ENCODE measurements at places on chromosomes 1 and 21.

DNA sequence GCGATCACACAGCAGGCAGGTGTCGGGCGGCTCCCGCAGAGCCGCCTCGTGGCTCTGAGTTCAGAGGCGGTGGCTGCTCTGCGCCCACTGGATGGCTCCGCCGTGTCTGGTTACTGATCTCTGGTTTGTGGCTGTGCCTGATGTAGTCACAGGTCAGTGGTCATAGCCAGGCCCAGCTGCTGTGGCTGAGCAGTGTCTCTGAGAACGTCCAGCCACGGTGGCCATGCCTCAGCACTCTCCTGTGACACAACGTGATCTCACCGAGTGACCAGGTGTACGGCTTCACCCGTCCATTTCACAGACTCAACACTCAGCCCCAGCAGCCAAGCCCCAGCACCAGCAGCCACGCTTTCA lies 61.2 kb downstream of the KCNN3 start:
- DNase-seq, result no peak

- DNase-seq, result no peak
Observed at GRCh38 chr1:239242404-239242803, 144.0 kb upstream of the CHRM3 start.

DNA sequence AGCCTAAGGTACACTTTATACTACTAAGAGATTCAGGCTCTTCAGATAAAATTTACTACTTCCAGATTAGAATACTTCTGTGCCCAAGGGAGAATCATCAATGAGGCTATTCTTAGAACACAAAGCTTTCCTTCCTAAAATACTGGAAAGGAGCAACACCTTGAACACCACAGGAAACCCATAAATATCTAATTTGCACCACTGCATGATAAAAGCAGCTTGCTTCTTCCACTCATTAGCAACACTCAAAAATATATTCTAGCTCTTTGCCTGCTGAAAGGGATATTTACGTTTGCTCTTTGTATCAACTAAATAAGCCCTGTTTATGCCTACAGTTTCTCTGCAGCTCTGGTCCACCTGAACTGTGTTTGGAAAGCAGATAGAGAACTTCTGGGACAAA lies 284.3 kb downstream of the RWDD3 start:
- DNase-seq, result no peak

- DNase-seq, result peak; percentile 48
Observed at GRCh38 chr1:32761253-32761877, 55.8 kb downstream of the YARS1 start.

DNA sequence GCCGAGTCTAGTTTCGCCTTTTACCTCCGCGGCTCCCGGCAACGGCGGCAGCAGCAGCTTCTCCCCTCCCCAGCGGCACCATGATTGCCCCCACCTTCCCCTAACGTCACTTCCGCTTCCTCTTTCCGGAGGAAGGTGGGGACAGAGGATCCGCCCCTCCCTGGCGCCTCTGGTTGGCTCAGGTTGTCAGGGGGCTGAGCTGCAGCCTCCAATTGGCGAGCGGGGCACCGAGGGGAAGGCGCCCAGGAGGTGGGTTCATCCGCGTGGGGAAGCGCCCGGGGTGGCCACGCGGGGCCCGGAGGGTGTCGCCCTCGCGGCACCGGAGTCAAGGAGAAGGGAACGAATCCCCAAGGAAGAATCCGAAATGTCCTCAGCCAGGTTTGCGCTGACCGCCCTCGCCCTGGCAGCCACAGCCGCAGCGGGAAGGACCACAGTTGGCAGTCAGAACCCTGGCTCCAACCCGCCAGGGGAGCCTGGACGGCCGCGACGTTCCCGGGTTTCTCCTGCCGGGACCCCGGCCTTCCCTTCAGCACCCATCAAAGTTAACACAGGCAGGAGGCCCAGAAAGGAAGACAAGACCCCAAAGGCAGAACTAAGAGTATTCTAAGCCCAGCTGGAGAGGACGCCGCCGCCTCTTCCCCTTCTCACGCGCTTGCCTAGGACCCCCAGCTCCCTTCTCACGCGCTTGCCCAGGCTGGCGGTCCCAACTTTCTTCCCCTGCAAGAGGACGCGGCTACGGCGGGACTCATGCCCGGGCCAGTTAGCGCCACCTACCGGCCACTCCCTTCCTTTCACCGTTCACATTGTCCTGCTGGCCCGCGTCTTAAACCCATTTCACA lies at the start of gene MTF1:
MTF1 (minus strand) TSS at position 86 of the 839 bp plus-strand sequence. CDS start 1,934 bp downstream, outside the sequence.
- DNase-seq, result peak; percentile 96

DNA sequence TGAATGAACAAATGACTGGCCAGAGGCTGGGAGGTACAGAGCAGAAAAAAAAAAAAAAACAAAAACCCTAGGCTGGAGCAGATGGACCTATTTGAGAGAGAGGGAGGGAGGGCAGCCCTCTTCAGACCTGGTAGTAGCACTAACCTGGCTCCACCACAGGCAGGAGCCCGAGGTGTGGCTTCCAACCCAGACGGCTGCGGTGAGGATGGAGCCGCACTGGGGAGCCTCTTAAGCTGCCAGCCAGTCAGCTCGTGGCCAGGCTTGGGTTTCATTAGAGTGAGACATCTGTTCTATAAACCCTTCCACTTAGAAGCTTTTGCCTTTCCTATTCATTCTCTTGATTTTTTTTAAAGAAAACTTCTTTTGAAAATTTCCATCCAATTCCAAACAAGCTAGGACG lies 16.8 kb downstream of the LGR6 start:
- no peak for DNase-seq

DNA sequence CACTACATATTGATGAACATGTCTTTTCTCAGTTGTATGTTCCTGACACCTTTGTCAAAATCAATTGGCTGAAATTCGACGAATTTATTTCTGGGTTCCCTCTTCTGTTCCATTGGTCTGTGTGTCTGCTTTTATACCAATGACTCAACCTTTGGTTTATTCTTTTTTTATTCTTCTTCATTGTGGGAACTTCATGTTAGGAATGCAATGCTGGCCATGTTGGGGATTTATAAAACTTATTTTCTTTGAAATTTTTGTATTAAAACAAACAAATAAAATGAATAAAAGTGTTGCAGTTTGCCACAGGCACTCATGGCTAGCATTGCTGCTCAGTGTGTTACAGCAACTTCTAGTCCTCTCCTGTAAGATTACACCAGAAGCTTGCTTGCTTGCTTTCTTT lies 287.8 kb downstream of the DUSP10 start:
- DNase-seq, result no peak

- DNase-seq, result no peak
Observed at GRCh38 chr1:48792961-48793360, 16.3 kb upstream of the BEND5 start.

- no peak for DNase-seq
Observed at GRCh38 chr21:32055305-32055704, 182.5 kb downstream of the HUNK start.

GRCh38 chr1:147273409-147274336 lies 31.2 kb downstream of the CHD1L start:
- peak; percentile 83 for DNase-seq

DNA sequence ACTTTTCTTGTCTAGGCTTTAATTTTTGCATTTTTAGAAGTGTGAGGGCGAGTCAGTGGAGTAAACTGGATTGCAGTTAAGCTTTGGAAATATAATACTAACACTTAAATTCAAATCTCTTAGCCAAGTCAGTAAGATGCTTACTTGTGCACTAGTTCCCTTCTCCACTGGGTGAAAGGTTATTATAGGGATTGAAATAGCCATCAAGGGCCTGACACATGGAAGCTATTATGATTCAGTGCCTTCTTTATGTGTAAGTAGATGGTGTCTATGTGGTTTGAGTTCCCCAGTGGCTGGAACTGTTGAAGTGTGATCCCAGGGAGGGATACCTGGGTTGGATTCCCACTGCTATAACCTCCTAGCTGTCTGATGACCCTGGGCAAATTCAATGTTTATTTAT lies 24.7 kb upstream of the DMRTA2 start:
- DNase-seq, result peak; percentile 87

DNA sequence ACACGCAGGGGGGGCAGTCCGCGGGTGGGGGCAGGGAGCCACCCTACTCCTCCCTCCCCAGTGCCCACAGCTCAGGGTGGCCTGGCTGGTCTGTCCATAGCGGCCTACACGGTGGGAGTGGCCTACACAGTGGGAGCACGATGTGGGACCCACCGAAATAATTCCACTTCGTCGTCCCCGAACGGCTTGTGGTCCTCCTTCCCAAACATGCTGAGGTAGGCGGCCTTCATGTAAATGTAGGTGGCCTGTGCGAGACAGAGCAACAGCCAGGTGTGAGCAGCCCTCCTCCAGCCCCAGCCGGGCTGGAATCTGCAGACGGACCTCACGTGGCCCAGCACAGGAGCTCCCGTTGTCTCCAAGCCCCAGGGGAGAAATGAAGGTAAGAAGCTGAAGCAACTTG lies 34.4 kb downstream of the TTC39A start:
- no peak for DNase-seq

GRCh38 chr21:24945910-24946309 lies 661.4 kb downstream of the MRPL39 start:
- no peak for DNase-seq

DNA sequence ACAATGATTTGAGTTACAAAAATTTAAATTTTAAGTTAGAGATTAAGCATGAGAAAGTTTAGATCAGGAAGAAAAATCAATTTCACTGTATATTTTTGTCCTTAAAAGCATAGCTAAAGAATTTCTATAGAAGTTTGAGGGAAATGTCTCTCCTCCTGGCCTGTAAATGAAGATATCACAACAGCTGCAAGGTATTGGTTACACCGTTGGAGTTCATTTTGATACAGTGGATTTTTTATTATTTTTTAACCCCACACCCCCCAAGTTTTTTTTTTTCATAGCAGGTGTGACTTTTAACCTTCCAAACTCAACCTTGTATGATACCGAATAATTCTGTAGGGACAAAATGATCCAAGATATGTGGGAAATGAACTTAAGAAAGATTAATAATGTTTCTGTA lies 156.3 kb downstream of the DISP1 start:
- no peak for DNase-seq

DNA sequence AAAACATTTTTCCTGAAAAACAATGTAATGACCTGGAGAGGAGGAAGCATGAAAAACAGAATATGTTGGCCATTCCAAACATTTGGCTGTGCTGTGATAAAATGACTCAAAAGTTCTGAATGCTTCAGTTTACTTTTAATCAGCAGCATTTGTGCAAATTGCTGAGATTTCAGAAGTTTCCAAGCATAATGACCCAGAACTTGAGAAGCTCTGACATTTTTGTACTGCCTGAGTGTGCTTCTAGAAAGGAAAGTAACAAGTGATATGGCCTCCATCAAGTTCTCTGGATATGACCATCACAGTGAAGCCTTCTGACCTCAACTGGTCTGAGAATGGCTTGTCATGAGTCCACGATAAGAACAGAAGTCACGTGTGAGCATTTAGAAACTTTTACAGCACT lies 283.4 kb upstream of the ZRANB2 start:
- DNase-seq, result peak; percentile 58

GRCh38 chr21:29638761-29639327 lies 301.0 kb downstream of the GRIK1 start:
- no peak for DNase-seq

DNA sequence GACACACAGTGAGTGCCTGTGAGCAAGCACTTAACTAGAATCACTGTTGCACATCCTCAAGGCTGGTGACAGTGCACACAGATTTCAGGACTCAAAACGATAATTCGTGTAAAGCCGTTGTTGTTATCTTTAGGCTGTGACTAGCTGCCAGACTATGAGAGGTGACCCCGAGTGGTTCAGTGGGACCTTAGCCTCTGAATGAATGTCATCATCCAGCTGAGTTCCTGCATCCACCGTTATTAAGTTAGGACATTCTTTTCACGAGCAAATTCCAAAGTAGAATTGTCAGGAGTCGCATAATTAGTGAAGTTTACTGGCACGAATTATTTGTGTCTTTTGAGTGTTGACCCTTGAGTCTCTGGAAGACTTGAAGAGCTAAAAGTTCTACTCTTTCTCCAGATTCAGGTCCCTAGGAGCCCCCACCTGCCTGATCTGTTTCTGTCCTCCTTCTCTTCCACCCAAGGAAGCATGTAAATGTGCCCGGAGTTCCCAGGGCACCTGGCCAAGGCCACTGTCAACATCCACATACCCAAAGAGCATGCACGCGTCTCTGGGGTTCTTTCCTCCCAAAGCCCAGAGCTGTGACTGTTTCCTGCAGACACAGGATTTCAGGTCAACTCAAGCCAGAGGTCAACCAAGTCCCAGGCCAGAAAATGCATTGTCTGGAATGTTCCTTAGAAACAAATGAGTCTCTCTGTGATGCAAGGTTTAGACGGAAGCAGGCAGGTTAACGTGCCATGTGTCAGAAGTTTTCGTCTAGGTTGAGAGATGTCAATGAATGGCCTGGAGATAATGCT lies 207.2 kb downstream of the TOMM20 start:
- DNase-seq, result peak; percentile 49

- no peak for DNase-seq
Observed at GRCh38 chr1:114345930-114346479, 165.0 kb downstream of the TRIM33 start.

GRCh38 chr1:234536741-234537140 lies 57.8 kb upstream of the TARBP1 start:
- DNase-seq, result no peak

DNA sequence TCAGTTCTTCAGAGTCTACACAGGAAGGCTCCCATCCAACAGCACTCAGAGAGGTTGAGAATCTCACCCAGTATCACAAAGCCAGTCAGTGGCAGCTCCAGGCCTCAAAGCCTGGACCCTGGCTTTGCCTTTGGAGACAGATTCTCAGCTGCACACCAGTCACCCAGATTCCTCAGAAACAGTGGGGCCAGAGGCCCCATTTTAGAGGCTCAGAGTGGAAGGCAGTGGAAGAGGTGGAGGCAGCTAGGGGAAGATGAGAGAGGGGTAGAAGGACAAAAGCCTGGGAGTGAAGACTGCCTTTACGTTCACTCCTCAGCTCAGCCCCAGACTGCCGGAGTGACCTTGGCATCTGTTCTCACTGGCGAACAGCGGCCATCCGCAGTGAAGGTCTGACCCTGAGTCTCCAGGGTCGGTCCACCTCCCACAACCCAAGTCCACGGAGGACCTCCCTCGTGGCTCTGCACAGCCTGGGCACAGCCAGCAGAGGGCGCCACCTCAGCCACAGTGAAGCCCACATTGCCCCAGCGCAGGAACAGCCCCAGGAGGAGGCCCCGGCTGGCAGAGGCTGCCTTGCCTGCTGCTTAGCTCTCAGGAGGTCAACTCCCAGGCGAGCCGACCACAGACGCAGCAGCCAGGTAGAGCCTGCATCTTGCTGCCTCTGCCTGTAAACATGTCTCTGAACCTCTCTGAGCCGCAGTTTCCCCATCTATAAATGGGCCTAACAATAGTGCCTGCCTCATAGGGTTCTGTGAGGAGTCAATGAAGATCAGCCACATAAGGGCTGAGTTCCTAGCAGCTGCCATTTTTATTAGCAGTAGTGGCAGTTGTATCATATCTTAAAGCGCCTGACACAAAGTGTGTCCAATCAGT lies 5.9 kb upstream of the FNDC5 start:
- DNase-seq, result peak; percentile 13

All from fibroblast of gingiva (primary cell).